ENCODE measurements at places on chromosomes 7 and 10.

DNA sequence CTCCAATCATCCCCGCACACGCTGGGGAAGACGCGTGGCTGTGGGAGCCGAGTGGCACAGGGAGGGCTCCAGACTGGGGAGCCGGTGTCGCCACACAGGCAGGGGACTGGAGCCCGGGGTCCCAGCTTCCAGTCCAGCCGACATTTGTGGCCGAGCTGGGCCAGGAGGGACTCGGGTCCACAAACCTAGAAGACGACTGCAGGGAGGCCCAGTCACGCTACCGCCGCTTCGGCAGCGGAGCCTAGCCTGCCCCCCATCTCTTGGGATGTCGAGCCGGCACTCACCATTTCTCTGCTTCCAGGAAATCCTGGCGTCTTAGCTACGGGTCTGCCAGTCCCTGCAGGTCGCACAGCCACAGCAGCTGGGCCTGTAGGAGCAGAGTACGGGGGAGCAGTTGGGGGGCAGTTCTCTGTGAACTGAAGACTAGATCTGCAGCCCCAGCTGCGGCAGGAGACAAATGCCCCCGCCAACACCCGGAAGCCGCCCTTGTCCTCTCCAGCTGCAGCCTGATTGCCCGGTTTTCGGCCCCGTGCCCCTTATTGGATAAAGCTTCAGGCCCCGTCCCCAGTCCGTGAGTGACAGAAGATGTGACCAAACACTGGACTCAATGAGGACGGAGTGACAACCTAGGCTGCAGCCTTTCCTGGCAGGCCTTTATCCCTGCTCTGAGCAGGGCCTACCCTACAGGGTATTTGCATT lies 270.7 kb downstream of the ZNF33B start:
- peak; percentile 9 for DNase-seq

DNA sequence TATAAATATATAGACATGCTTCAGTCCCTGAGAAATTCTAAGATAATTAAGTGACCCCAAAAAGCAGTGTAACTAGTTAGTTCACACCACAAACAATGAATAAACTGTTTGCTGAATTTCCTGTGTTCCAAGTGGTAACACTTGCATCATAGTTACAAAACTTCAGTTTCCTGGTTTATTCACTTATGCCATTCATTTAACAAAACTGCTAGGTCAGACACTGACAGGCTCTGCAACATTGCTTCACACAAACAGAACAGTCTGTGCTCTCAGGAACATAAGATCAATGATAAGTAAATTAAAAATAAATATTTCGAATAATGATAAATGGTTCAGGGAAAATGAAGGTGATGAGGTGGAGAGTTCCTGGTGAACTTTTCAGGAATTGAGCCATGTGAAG lies 133.3 kb upstream of the NAMPT start:
- no peak for DNase-seq

DNA sequence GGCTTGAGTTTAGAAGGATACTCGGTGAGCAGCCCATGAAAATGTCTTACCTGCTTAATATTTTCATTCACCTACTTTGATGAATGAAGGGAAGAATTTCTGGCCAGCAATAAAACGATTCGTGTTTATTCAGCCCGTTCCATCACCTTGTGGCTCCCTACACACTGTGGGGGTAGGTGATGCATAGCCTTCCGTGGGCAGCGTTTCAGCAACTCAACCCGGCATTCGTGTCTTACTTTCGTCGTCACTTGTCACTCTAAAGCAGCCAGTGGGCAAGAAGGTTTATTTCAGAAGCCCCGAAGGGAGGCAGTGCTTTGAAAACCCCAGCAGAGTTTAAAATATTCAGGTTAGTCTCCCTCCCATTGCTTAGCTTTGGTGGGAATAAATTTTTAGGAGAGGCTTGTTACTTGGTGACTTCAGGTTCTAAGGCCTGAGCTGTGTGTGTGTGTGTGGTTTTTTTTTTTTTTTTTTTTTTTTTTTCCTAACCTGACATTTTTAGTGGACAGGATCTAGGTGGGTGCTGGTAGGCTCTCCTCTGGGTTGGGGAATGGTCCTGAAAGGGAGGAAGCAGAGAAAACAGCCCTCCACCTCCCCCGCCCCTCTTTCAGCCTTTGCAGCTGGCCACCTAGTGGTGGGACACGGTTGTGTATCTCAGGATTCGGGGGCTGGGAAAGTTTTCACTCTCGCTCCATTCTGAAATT lies 1.8 kb downstream of the GRK5 start:
- peak; percentile 71 for DNase-seq

- DNase-seq = no peak
Observed at GRCh38 chr7:97639036-97639435, 92.8 kb upstream of the TAC1 start.

DNA sequence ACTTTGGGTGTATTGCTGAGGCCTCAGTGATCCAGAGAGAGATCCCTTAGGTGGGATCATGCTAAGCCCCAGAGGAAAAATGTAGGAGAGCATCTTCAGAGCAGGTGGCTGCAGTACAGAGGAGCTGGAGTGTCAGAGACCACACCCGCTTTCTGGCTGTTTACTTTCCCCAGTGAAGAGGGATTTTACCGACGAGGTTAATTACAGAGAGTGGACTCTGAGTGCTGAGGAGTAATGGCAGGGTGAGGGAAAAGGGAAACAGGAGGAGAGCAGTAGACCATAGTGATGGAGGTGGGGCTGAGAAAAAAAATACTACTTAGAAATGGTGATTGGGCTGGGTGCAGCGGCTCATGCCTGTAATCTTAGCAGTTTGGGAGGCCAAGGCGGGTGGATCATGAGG lies 43.3 kb upstream of the HBP1 start:
- no peak for DNase-seq

DNA sequence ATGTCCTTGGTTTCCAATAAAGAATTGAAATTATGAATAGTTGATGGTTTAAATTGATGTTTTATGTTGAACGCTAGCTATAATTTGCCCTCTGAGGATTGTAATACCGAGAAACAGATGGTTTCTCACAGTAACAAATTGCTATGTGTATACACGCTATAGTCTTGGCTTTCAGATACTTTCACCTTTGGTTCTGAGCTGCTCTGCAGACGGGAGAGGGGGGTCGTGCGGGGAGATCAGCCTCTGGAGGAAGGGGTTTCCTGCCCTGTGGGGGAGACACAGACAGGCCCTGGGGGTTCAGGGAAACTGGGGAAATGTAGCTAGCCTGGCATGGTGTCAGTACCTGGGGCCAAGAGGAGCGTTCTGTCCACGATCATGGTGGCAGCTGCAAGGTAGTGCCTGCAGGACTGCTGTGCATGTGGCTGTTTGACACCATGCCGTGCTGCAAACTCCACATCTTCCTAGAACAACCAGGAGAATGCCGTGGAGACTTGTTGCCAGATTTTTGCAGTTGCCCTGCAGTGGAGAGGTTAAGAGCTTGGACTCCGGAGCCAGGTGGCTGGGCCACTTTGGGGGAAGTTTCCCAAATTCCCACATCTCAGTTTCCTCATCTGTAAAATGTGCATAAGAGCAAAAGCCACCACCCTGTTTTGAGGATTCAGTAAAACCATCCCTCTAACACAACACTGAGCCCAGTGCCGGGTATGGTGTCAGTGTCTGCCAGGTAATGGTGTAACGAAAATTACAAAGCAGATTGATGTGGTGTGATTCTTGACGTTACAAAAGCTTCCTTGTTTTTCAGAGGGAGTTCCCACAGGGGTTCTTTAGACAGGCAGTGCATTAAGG lies 167.9 kb downstream of the CUX1 start:
- no peak for DNase-seq

DNA sequence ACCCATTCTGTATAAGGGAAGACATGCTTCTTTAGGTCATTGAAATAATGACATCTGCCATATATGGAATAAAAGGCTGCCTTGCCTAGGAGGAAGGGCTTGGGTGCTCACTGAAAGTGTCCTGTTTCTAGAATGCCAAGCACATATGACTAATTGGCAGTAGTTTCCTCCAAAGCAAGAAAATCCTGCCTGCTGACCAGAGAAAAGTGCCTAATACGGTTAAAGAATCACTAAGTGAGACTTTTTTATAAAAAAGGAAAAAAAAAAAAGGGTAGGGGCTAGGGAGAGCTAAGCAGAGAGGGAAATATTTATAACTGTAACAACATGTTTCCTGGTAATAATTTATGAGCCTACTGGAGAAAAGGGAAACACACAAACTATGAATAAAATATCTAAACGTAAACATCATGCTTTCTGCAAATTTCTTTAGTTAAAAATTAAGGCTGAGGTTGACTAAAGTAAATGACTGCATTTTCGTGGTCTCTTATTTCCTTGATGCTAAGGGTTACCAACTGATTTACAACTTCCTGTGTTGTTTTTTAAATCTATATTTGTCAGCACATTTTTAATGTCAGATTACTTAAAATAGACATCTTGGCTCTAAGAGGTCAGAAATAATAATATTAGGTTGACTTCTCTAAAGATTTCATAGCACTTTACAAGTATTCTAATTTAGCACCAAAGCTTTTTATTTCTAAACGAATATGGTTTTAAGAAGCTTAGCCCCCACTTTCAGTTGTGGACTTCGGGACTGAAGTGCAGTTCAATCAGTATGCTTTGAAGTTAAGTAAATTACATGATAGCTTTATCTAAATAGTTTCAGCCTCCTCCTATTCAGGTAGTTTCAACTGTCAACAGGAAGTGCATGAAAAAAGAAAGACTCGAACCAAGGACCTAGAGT lies 89.6 kb downstream of the CABCOCO1 start:
- DNase-seq = no peak

DNA sequence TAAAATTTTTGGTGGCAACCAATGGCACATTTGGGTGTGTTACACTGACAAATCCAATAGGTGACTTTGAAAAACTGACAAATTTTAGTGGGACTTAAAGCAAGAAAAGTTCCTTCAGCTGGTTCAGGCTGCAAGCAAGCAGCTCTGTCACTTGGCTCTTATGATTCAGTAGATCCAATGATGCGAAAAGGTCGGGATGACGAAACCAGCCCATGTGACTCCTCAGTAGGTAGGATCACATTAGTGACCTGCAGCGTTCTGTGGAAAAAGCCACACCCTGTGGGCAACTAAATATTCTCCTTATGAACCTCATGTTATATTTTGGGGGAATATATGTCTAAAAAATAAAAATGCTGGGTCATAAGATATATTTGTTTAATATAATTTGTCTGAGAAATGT lies 13.3 kb upstream of the TSGA13 start:
- DNase-seq = no peak

GRCh38 chr7:57205000-57205399 lies 72.8 kb upstream of the ZNF479 start:
- DNase-seq = no peak

GRCh38 chr7:17155529-17155928 lies 142.9 kb upstream of the AHR start:
- no peak for DNase-seq

Measured in activated naive CD4-positive, alpha-beta T cell treated with Interleukin-2 at 50 U/mL for 16 hours (primary cell).